ENCODE measurements at places on chromosomes 6 and 20. TPM values are rescaled to one million over a fixed set of nuclear protein-coding genes. Genes with fewer than 3 reads are reported as not detected.
A peak's percentile ranks its signal among the peaks of the same experiment; 100 is the strongest.

DNA sequence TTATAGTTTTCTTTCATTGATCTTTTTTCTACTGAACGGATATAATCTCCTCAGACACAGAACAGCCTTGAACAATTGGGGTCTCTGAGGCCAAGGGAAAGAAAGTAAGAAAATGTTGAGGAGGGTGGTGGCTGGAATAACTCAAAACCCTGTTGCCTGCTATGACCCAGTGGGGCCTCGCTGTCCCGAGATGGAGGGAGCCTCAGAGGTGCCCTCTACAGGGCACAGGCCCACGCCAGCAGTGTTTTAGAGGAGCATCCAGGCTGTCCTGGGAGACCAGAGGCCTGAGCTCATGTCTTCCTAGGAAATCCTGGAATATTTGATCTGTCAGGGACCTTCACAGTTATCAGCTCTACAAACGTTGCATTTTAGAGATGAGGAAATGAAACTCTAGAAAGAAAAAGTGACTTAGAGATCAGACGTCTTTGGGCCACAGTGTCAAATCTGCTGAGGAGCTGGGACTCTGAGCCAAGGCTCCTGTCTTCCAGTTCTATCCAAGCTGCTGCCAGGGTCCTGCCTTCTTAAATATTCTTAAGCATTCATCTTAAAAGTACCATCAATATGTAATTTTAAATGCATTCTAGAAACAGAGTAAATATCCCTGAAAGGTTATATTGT lies 26.3 kb downstream of the ALDH5A1 start:
- no peaks in the 10 kb centered on the region for H3K27me3 ChIP-seq
- no peaks in the 10 kb centered on the region for H3K36me3 ChIP-seq
- peak; percentile 33 for DNase-seq
- no peak overlapping the region for H3K27ac ChIP-seq
- no peaks in the 10 kb centered on the region for H3K4me1 ChIP-seq
- no peak overlapping the region for H3K4me3 ChIP-seq

DNA sequence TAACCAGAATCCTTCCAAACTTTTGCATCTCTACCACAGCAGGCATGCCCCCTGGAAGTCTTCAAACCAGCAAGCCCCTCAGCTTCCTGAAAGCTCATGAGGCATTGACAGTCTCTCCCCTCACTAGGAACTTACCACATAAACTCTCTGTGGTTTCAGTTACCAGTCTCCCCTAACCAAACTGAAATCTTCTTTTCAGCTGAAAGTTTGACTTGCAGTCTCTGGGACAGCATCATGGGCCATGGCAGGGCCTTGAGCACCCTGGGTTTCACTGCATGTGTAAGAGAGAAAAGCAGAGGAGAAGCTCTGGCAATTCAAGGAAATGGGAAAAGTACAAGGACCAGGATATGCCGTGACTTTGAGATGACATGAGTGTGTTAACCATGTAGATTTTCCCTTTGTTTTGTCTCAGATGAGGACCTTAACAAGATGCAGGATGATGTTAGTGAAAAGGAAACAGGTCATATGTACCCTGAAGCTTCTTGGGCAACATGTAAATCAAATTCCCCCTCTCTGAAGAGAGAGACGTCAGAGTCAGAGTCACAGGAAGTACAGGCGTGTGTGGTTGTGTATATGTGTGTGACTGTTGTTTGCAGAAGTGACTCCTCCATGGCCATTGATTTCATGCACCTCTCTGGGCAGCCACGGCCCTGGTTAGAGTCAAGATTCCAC lies 106.3 kb downstream of the TNFRSF21 start:
- H3K4me1 ChIP-seq = no peaks in the 10 kb centered on the region
- no peak for DNase-seq
- H3K27ac ChIP-seq = no peak overlapping the region
- H3K36me3 ChIP-seq = no peaks in the 10 kb centered on the region

DNA sequence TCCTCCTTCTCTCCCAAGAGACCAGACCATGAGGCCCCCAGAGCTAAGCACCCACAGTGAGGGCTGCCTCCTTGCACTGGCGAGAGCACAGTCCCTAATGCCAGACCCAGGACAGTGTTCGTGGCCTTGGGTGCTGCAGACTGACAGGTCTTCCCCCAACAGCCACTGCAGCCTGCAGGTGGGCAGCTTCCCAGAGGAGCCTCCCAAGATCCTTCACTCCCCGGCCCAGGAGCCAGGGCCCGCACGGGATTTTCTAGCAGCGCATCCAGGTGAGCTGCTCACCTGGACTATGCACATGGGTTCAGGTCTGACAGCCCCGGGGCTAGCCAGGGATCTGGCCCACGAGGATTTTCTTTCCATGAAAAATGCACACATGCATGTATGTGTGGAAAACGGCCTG lies 41.7 kb downstream of the SUMO4 start:
- no peak overlapping the region for H3K27ac ChIP-seq
- no peak for DNase-seq
- H3K36me3 ChIP-seq = no peaks in the 10 kb centered on the region
- H3K4me3 ChIP-seq = no peak overlapping the region

- H3K27ac ChIP-seq = no peak overlapping the region
- DNase-seq = no peak
- H3K27me3 ChIP-seq = no peaks in the 10 kb centered on the region
- no peaks in the 10 kb centered on the region for H3K36me3 ChIP-seq
Observed at GRCh38 chr6:81948861-81949260, 196.4 kb upstream of the TENT5A start.

- H3K27ac ChIP-seq = no peak overlapping the region
- no peak overlapping the region for H3K4me3 ChIP-seq
- no peak for DNase-seq
- no peaks in the 10 kb centered on the region for H3K36me3 ChIP-seq
- peaks cover 48% of the 10 kb centered on the region for H3K4me1 ChIP-seq
Observed at GRCh38 chr6:89320012-89320559, 5.0 kb upstream of the GABRR2 start.

- peaks cover 4% of the 10 kb centered on the region for H3K4me1 ChIP-seq
- no peaks in the 10 kb centered on the region for H3K36me3 ChIP-seq
- DNase-seq = no peak
- H3K27me3 ChIP-seq = no peaks in the 10 kb centered on the region
- no peak overlapping the region for H3K4me3 ChIP-seq
- no peak overlapping the region for H3K27ac ChIP-seq
Observed at GRCh38 chr6:117393045-117393444, 32.7 kb downstream of the ROS1 start.

- H3K4me1 ChIP-seq = no peaks in the 10 kb centered on the region
- H3K36me3 ChIP-seq = no peaks in the 10 kb centered on the region
- H3K27me3 ChIP-seq = no peaks in the 10 kb centered on the region
- no peak overlapping the region for H3K27ac ChIP-seq
Observed at GRCh38 chr6:159606786-159607185, 86.3 kb downstream of the SOD2 start.

DNA sequence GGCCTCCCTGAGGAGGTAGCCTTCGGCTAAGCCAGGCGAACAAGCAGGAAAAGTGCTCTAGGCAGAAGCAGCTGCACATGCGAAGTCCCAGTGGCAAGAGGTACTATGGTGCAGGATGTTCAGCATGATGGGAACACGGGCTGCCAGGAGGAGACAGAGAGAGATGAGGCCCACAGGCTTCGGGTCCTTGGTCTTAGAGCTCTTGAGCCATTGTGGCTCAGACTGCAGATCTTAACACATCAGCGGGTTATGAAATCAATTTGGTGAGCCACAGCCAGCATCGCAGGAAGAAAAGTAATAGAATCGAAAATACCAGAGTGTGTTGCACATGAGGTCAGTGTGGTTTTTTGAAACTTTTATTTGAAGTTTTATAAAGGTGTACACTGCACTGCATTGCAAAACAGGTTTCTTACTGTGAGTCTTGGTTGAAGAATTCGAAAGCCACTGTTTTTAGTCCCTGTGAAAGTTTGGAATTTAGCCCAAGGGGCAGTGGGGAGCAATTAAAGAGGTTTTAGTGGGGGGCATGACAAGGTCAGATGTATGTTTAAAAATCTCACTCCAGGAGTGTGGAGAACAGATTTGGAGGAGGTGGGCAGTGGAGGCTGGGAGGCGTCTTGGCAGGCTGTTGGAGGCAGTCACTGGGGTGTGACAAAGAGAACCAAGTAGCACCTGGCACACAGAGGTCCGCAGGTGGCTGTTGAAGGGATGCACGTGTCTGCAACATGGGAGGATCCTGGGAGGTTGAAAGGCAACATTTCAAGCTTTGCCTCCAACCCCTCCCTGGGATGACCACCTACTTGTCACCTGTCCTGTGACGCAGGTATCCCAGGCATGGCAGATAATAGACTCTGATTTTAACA lies 69.3 kb downstream of the EYA2 start:
- H3K4me1 ChIP-seq = no peaks in the 10 kb centered on the region
- DNase-seq = no peak
- no peak overlapping the region for H3K27ac ChIP-seq
- no peaks in the 10 kb centered on the region for H3K27me3 ChIP-seq

GRCh38 chr6:132482581-132482980 lies 30.3 kb downstream of the STX7 start:
- no peak overlapping the region for H3K4me3 ChIP-seq
- H3K4me1 ChIP-seq = peaks cover 31% of the 10 kb centered on the region
- no peaks in the 10 kb centered on the region for H3K36me3 ChIP-seq
- H3K27me3 ChIP-seq = no peaks in the 10 kb centered on the region

GRCh38 chr20:53187392-53188068 lies 215.4 kb downstream of the TSHZ2 start:
- H3K27ac ChIP-seq = no peak overlapping the region
- H3K27me3 ChIP-seq = no peaks in the 10 kb centered on the region
- no peaks in the 10 kb centered on the region for H3K4me1 ChIP-seq
- H3K36me3 ChIP-seq = no peaks in the 10 kb centered on the region
- DNase-seq = no peak
- H3K4me3 ChIP-seq = no peak overlapping the region

GRCh38 chr6:3226481-3227362 lies 731 bp downstream of the TUBB2B start:
- no peaks in the 10 kb centered on the region for H3K36me3 ChIP-seq
- no peak overlapping the region for H3K27ac ChIP-seq
- H3K4me1 ChIP-seq = peaks cover 50% of the 10 kb centered on the region
- H3K4me3 ChIP-seq = peak overlapping the region; percentile 36
- peaks cover 56% of the 10 kb centered on the region for H3K27me3 ChIP-seq

- peaks cover under 1% of the 10 kb centered on the region for H3K36me3 ChIP-seq
- H3K27me3 ChIP-seq = no peaks in the 10 kb centered on the region
- no peaks in the 10 kb centered on the region for H3K4me1 ChIP-seq
- no peak overlapping the region for H3K4me3 ChIP-seq
Observed at GRCh38 chr20:58340853-58341252, 31.3 kb downstream of the RAB22A start.

- no peaks in the 10 kb centered on the region for H3K36me3 ChIP-seq
- H3K4me1 ChIP-seq = no peaks in the 10 kb centered on the region
- no peak overlapping the region for H3K4me3 ChIP-seq
- H3K27me3 ChIP-seq = no peaks in the 10 kb centered on the region
Observed at GRCh38 chr20:16104783-16105182, 468.5 kb downstream of the KIF16B start.

DNA sequence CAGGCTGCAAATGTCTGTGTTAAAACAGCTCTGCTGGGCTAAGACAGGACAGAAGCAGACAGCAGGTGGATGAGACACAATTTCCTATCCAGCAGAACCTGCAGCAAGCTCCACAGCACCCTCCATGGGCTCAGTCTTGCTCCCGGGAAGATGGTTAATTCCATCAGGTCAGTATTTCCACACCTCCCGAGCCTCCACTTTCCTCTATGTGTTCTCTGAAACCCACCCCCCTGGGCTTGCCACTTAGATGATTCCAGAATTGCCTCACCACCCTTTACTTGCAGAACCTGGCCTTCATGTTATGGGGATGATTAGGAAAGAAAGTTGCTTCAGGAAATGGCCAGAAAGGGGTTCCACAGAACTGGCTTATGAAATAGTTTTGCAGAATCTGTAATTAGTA lies 43.8 kb downstream of the ERMARD start:
- H3K4me3 ChIP-seq = no peak overlapping the region
- DNase-seq = no peak
- H3K36me3 ChIP-seq = no peaks in the 10 kb centered on the region

DNA sequence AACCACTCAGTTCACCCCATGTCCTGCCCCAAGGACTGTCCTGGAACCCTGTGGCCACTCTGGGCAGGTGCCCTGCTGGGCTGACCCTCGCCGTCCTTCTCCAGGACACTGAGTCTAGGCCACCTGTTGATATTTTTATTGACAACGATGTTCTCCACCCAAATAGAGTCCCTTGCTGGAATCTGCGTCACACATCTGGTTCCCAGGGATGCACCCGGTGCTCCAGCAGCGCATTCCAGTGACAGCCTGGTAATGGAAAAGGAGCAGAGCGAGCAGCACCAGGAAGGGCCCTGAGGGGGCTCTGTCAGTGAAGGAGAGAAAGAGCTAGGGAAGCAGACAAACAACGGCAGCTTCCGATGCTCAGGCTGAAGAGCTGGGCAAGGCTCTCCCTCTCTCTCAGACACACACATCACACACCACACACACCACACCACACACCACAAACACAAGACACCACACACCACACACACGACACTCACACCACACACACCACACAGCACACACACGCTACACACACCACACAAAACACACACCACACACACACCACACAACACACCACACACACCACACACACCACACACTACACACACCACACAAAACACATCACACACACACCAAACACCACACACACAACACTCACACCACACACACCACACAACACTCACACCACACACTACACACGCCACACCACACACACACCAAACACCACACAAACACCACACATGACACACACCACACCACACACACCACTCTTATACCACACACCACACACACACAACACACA lies 117.9 kb upstream of the THBS2 start:
- H3K27me3 ChIP-seq = no peaks in the 10 kb centered on the region
- no peak for DNase-seq
- no peak overlapping the region for H3K27ac ChIP-seq

- no peaks in the 10 kb centered on the region for H3K36me3 ChIP-seq
- H3K27me3 ChIP-seq = no peaks in the 10 kb centered on the region
- peaks cover 56% of the 10 kb centered on the region for H3K4me1 ChIP-seq
- H3K27ac ChIP-seq = no peak overlapping the region
- H3K4me3 ChIP-seq = peak overlapping the region; percentile 88
Observed at GRCh38 chr6:111870051-111870741, 3.1 kb downstream of the FYN start.

- H3K4me1 ChIP-seq = no peaks in the 10 kb centered on the region
- no peaks in the 10 kb centered on the region for H3K27me3 ChIP-seq
- H3K36me3 ChIP-seq = no peaks in the 10 kb centered on the region
- H3K27ac ChIP-seq = no peak overlapping the region
- no peak for DNase-seq
- H3K4me3 ChIP-seq = no peak overlapping the region
Observed at GRCh38 chr6:167292301-167293087, 1.4 kb downstream of the UNC93A start.

The CNR1 gene
- total RNA-seq = 0.49 TPM

The NCR2 gene
- total RNA-seq = not detected

The PLA2G7 gene
- 0.12 TPM for total RNA-seq

The SLC13A3 gene
- 0.70 TPM for total RNA-seq

The NUDT3 gene
- total RNA-seq = 60.2 TPM

The OVOL2 gene
- not detected for total RNA-seq
